ENCODE measurements at places on chromosomes 3 and 15. TPM values are rescaled to one million over a fixed set of nuclear protein-coding genes. Genes with fewer than 3 reads are reported as not detected.

SPSB4 gene
- total RNA-seq: 19.6 TPM

DNA sequence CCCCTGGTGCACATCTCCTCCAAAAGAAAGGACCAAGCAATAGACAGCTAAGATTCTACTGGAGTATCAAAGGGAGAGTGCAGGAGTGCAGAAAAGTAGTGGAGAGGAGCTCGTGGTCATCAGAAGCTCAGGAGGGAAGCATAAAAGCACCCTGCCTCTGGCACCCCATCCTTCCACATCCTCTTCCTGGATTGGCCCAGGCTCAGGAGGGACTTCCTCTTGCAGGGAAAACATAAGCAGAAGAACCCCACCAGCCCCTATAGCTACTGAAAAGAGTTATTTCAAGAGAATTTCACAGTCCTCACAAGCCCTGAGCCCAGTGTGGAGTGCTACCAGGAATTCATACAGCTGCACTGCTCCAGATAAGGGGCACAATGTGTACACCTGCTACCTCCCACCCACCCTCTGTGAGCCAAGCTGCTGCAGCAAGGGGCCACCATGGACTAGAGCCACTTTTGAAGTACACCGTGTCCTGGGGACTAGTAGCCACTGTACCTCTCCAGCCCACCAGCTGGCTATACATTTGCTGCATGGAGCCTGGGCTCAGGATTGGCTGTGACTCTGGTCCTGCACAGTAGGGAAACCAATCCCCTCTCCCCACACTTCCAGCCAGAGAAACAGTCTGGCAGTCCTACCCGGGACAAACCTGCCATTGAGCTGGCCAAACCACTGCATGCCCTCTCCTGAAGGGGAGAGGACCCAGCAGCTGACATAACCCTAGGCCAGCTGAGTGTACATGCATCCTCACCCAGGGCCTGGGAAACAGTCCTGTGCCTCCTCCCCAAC lies 43.0 kb downstream of the CD200R1 start:
- no peak for DNase-seq

DNA sequence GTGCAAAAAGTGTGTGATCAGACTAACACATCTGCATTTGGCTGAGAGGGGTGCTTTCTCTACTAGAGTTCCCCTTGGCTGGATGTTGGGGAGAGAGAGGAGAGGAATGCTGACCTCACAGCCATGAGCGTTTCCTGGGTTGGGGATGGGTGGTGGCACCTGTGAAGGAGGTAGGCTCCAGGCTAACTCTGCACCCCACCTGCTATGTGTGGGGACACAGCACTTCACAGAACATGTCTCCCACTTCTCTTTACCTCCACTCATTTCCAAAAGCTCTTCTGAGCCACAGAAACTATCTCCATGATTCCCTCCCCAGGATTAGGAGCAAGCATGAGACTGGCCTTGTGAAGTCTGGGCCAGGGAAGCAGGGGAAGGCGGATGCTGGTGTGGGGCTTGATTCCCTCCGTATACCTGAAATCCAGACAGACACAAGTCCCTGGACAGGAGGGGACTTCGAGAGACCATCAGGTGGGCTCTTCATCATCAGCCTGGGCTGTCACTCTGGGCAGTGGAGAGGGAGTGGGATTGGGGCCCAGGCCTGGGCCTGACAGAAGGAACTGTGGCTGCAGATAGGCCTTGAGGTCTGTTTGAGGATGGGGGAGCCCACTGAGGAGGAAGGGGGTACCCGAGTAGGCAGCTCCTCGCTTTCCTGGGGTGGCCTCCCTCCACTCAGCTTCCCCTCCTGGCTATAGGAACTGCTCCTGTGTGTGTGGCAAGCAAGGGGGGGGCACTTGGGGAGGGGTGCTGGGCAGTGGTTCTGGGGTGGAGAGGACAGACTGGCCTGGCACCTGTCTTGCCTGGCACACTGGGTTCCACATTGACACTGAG lies 40.7 kb downstream of the FEM1B start:
- peak; percentile 4 for DNase-seq

GRCh38 chr3:134197681-134198261 lies 52.9 kb downstream of the RYK start:
- no peak for DNase-seq

- no peak for DNase-seq
Observed at GRCh38 chr3:180188512-180189309, 152.0 kb upstream of the PEX5L start.

DNA sequence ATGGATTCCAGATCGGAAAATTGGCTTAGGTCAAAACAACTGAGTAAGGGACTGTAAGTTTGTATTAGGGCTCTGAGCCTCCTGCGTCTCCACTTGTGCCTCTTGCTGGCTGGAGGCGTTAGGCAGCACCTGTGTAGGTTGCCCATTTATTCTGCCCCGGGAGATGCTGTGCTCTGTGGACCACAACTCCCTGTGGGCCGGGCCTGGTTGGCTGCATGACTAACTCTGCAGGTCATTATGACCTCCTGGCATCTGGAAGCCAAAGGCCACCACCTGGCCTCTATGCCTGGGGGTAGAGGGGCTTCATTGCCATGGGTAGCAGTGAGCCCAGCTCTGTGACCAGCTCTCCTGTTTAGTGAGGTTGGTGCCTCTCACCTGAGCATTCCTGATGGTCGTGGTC lies 36.0 kb upstream of the BDH1 start:
- DNase-seq: no peak

GRCh38 chr3:178546079-178546478 lies 9.8 kb downstream of the KCNMB2 start:
- no peak for DNase-seq

DNA sequence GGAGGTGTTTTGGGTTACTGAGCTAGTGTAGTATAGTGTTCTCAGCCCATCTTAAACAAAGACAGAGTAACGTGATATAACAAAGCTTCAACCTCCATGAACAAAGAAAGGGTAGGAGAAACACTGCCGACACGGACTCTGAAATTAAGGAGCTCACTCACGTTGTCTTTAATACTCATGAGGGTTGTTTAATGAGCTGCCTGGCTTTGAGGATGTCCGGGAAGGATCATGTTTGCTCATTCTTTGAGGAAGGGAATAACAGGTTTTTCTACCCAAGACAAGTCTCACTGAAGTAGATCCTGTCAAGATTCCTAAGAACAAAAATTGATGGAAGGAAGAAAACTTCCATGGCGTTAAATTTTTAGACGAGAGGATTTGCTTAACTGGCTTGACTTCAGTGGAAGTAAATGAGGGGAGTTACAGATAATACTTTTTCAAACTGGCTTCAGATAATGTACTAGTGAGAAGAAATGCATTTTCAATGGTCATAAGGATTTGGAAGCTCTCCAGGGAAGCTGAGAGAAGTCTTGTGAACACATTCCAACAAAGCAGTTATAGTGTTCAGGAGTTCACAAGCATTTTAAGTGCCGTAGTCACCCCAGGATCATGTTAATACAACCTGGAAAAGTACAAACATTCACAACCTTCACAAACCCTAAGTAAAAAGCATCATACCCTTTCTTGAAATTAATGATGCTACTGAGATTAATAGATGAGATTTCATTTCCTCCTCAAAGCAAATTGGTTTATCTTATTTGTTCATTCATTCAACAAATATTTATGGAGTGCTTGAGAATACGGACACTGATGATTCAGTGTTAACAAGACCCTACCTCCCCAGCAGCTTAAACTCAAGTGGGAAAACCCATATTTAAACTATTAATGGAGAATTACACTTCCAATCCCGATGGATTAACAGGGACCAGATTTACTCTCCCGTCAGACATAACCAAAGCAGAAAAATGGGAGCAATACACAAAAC lies 101.5 kb downstream of the SHQ1 start:
- DNase-seq: no peak

GRCh38 chr3:125349556-125350165 lies 25.5 kb downstream of the ZNF148 start:
- DNase-seq: no peak

TNNC1 gene
- 5.6 TPM for total RNA-seq

DNA sequence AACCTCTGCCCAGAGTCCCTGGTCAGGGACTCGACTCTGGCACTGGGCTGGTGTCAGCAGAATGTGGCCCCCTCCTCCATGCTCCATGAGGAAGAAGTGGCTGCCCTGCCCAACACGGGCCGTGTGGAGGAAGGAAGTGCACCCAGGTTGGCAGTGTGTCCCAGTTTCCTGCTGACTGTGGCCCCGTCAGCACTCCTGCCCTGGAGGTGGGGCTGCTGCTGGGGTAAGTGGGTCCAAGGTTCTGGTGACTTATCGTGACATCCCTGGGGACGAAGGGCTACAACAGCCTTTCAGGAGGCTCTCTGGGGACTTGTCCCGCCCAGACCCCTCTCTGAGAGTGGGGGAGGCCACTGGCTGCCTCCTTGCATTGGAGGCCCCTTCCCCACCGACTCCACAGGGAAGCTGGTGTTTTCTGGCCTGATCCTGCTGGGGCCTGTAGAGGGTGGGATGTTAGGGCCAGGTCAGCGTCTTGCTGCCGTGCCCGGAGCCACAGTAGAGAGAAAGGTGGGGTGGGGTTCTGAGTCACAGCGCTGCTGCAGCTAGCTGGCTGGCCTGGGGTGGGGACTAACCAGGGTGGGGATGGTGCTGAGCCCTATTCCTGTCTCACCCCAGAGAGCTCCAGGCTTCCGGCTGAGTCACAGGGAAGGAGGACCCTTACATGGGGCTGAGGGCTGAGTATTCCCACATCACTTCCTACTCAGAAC lies 10.5 kb downstream of the SEMA4B start:
- no peak for DNase-seq

DNA sequence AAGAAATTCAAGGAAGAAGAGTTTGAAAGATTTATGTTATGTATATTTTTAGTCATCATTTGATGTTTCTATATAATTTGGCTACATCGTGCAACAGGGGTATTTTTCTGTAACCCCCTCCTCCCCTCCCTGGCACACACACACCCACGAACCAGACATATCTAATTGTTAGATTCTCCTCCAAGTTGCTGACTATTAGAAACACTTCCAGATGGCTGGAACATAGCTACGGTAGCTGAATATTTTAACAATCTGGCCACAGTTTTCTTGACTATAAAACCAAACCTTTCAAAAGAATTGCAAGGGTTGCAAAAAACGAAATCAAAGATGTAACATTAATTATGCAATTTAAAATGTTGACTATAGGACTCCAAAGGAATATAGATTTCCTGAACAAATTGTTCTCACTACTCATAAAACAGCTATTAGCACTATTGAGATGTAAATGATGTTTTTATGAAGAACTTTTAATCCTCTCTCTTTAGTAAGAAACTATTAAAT lies 154.4 kb downstream of the CHL1 start:
- no peak for DNase-seq

GOLGA8T gene
- total RNA-seq: 1.0 TPM

All from WTC11 (cell line).